ENCODE measurements at places on chromosomes 4 and X.

DNA sequence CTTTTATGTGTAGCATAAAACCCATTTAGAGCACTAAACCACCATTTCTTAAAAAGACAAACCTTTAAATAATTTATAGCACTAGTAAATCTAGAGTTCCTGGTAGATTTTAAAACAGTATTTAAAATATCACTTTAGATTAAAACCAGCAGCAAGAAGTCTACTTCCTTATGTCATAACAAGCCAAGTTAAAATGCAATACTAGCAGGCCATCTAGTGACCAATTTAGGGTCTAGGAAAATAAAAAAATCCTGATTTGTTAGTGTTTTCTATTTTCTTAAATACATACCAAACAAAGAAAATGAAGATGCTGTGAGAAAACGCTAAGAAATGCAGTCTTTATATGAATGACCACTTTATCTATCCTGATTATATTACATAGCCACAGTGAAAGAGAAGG is 53.9 kb downstream of the PAPSS1 start:
- peak; percentile 35 for DNase-seq

- no peak for DNase-seq
Observed at GRCh38 chr4:82491251-82491960, 61.0 kb downstream of the ENOPH1 start.

GRCh38 chr4:41204400-41204978 is 9.9 kb downstream of the APBB2 start:
- DNase-seq: no peak

- no peak for DNase-seq
Observed at GRCh38 chr4:153008578-153009199, 72.6 kb downstream of the FHDC1 start.

GRCh38 chr4:107893171-107894137 is 37.9 kb upstream of the CYP2U1 start:
- no peak for DNase-seq

DNA sequence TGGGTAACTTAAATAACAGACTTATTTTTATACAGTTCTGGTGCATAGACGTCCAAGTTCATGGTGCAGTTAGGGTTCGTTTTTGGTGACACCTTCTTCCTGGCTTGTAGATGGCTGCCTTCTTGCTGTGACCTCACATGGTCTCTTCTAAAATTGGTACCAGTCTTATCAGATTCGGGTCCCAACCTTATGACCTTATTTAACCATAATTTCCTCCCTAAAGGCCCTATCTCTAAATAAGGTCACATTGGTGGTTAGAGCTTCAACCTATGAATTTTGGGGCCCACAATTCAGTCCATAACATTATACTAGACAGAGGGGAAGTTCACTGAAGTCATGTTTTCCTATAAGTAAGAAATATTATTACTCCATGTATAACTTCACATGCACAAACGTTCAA is 128.0 kb downstream of the CFAP299 start:
- no peak for DNase-seq

DNA sequence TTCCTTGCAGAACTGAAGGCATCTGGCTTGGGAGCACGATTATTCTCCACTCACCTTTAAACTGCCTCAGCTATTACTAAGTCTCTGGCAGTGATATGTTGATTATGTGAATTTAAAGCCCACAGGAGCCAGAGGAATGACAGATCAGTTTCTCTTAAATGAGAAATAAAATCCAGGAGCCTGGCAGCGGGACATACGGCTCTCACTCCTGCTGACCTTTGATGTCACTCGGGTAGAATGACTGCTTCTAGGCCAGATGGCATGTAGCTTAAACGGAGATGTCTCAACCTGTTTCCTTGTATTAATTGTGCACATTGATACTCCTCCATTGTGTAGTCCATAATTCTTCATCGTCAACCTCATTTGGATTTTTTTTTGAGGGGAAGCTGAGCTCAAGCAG is 4.0 kb upstream of the CBLL2 start:
- DNase-seq: no peak

DNA sequence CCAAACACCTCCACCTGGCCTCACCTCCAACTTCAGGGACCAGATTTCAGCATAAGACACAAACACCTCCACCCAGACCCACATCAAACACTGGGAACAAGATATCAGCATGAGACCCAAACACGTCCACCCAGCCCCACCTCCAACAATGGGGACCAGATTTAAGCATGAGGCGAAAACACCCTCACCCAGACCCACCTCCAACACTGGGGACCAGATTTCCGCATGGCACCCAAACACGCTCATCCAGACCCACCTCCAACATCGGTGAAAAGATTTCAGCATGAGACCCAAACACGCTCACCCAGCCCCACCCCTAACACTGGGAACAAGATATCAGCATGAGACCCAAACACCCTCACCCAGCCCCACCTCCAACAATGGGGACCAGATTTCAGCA is 210.0 kb downstream of the ASMT start:
- no peak for DNase-seq

- DNase-seq: no peak
Observed at GRCh38 chr4:153281476-153281875, 63.0 kb upstream of the MND1 start.

DNA sequence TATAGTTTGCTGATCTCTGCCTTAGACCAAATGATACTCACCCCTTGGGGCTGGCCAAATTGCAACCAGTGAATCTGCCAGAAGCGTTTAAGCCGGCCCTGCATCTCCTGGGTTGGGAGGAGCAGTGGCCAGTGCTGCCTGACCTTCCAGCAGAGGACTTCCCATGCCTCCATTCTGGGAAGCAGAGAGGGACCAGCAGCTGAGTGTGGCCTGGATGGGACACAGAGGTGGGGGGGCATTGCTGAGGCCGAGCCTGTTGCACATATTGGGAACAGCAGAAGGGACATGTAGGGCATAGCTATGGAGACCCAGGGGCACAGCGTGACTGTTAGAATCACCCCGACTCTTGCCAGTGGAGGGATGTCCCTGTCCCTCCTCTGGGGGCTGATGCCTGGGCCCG is 93.3 kb downstream of the CPZ start:
- DNase-seq: no peak

GRCh38 chr4:1960170-1960825 is 48.5 kb downstream of the NELFA start:
- DNase-seq: no peak

DNA sequence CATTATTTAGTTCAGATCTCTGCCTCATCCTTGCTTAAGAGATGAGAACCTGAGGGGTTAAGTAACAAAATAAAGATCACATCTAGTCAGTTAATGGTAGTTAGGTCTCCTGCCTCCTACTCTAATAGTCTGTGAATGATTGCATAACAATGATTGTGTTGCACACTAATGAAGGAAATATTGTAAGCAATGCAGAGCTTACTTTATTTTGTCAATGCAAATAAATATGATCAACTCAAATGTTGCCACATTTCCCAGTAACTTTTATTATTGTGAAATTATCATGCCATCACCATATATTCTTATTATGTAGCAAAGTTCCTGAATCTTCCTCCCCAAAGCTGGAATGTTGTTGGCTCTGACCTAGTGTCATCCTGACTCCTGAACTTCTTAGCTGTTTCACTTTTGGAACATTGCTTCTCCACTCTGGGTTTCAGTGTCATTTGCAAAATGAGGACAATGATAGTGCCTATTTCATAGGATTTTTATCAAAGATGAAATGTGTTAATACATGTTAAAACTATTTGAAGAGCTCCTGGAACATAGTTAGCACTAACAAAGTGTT is 17.0 kb upstream of the GABRA4 start:
- no peak for DNase-seq

DNA sequence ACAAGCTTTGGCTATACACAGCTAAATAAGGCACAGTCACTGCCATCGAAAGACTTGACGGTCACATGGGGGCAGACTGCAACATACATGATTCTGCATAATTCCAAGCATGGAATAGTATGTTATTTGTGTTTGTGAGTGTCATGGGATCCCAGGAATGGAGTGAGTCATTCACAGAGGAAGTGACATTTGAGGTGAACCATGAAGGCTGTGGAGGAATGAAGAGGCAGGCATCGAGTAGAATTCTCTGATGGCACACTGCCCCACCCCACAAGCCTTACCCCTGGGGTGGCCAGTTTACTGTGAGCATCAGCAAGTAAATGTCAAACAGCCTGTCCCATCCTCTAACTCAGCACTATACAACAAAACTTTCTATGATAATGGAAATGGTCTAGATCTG is 619.7 kb downstream of the MID1IP1 start:
- no peak for DNase-seq

DNA sequence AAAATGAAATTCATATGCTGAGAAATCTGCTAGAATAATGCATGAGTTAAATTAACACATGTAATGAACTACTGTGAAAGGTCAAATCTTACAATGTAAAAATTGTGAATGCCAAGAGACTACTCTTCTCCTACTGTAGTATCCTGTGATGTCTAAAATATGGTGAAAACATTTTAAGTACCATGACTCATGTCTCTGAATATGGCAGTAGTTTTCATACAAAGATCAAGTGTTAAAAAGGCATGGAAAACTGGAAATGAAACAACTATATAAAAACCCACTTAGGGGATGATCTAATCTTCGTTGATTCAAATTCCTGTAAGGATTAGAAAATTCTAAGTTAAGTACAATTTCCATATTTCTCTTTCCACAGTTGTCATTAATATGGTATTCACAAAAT is 221.3 kb downstream of the PPP3CA start:
- no peak for DNase-seq

- no peak for DNase-seq
Observed at GRCh38 chrX:17500145-17500579, 125.2 kb downstream of the NHS start.

- DNase-seq: no peak
Observed at GRCh38 chr4:3340700-3341083, 47.9 kb downstream of the RGS12 start.

GRCh38 chr4:53601251-53601764 is 10.0 kb upstream of the LNX1 start:
- DNase-seq: peak; percentile 13

DNA sequence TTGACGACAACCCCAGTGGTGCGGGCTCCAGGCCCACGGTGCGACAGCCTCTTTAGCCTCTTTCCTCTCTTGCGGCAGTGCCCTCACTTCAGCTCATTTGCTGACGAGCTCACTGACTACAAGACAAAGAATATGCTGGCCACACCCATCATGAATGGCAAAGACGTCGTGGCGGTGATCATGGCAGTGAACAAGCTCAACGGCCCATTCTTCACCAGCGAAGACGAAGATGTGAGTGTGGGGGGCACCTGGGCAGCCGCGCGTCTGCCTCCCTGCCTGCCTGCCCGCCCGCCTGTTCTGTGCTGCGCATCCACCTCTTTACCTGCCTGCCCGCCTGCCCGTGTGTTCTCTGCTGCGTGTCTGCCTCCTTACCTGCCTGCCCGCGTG is 9.2 kb downstream of the PDE6B start:
- no peak for DNase-seq

- DNase-seq: no peak
Observed at GRCh38 chr4:65450899-65451298, 219.4 kb downstream of the EPHA5 start.

DNA sequence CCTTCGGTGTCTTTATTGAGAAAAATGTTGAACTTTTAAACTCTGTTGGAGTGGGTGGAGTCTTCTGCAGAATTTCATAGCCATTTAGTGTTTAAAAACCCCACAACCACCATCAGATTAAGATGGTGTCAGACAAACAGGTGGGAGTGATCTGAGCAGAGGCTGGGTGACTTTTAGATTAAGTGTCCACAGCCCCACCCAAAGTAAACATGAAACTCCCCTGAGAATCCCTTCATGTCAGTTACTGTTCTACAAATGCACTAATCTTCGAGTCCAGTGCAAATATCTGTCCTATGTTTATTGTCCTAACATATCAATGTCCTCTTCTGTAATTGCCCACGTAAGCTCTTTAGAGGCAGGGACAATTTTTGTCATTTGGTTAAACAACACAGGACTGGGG is 175.6 kb upstream of the RBPJ start:
- no peak for DNase-seq

DNA sequence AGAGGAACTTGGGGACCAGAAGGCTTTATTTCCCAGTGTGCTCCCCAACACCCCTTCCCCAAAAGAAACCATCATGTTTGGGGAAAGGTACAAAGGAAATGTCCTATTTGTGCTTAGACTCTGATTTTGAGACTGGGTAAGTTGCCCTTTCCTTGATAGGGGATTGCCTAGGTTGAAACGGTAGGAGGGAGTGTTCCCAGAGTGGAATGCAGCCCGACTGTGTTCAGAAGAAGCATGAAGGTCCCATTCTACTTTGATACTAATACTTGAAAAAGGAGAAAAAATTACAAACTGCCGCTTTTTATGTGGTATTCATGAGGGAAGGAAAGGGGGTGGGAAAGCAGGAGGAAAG is 32.4 kb upstream of the TMEM131L start:
- no peak for DNase-seq

DNA sequence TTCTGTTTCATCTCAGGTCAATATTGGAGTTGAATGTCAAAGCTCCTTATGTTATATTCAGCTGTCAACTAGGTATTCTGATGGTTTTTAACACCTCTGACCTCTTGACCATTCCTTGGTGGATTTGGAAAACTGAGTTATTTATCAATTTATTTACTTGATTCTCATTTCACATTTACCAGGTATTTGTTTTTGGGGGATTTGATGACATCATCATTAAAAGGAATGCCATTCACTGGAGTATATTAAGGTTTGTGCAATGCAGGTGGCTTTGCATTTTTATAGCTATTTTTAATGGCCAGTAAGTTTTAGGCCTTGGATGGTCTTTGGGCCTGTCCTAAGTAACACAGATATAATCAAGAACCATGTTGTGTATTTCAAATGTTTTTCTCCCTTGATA is 67.2 kb downstream of the TSPAN7 start:
- no peak for DNase-seq

- peak; percentile 58 for DNase-seq
Observed at GRCh38 chrX:56729152-56729850, at the start of gene NBDY. TSS of gene NBDY (plus strand) at chrX:56729243. CDS start at chrX:56729354, 111 bp downstream.

DNA sequence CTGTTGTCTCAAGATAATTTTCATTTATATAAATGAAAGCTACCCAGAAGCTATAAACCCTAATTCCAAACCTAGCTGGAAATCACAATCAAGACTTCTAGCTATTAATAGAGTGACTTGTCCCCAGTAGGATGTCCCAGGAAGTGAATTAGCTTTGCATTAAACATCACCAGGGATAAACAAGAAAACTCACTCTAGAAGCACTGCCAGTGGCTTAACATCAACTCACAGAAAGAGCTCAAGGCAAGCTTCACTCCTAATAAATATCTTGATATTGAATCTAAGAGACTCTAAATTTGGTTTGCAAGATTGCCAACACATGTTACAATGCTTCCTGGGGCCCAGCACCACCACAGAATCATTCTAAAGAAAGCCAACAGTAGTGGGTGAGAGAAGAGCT is 468.7 kb upstream of the FAM241A start:
- DNase-seq: no peak

GRCh38 chrX:149916745-149917392 is 12.5 kb upstream of the HSFX4 start:
- no peak for DNase-seq

- no peak for DNase-seq
Observed at GRCh38 chr4:48041535-48042137, 25.1 kb downstream of the NIPAL1 start.

DNA sequence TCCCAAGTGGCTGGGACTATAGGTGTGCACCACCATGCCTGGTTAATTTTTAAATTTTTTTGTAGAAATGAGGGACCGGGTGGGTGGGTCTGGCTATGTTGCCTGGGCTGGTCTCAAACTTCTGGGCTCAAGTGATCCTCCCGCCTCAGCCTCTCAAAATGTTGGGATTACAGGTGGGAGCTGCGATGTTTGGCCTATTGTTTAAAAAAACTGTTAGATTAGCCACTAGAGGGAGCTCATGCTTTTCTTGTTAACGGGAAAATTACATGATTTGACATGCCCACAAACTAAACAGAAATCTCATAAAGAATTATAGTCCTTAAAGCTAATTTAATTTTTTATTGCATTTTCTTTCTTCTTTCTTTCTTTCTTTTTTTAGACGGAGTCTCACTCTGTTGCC is 5.0 kb upstream of the SDAD1 start:
- peak; percentile 70 for DNase-seq
